DMS79 (cell line): ENCODE measurements at places on chromosomes 2 and 18.
A peak's percentile ranks its signal among the peaks of the same experiment; 100 is the strongest.

DNA sequence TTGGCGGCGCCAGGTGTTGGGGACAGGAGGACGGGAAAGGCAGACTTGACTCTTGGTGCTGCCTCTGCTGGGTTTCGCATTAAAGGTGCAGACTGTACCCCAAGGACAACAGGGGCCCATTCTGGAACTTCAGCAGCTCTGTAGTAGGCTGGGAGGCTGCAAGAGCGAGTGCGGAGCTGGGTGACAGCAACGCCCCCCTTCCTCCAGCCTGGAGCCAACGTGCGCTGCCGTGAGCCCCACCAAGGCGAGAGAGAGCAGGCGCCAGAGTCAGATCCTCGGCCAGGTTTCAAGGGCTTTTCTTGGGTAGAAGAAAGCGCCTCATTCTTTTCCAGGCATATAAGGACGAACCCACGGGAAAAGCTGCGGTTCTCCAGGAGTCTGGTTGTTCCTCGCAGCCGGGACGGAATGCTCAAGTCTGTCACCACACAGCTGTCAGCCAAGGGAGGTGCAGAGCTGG lies 1.9 kb downstream of the DOK6 start:
- peak; percentile 36 for DNase-seq

- DNase-seq, result peak; percentile 42
Measured at GRCh38 chr18:48613589-48614404, 75.0 kb downstream of the CTIF start.

DNA sequence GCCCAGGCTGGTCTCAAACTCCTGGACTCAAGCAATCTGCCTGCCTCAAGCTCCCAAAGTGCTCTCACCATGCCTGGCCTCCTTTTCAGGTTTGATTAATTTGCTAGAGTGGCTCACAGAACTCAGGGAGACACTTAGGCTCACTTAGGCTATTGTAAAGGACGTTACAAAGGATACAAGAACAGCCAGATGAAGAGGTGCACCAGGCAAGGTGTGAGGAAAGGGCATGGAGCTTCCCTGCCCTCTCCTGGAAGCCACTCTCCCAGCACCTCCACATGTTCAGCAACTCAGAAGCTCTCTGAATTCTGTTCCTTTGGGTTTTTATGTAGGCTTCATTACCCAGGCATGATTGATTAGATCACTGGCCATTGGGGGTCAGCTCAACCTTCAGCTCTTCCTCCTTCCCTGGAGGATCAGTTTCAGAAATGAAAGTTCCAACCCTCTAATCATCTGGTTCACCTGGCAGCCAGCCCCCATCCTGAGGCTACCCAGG lies 78.7 kb upstream of the RGPD5 start:
- peak; percentile 31 for DNase-seq

DNA sequence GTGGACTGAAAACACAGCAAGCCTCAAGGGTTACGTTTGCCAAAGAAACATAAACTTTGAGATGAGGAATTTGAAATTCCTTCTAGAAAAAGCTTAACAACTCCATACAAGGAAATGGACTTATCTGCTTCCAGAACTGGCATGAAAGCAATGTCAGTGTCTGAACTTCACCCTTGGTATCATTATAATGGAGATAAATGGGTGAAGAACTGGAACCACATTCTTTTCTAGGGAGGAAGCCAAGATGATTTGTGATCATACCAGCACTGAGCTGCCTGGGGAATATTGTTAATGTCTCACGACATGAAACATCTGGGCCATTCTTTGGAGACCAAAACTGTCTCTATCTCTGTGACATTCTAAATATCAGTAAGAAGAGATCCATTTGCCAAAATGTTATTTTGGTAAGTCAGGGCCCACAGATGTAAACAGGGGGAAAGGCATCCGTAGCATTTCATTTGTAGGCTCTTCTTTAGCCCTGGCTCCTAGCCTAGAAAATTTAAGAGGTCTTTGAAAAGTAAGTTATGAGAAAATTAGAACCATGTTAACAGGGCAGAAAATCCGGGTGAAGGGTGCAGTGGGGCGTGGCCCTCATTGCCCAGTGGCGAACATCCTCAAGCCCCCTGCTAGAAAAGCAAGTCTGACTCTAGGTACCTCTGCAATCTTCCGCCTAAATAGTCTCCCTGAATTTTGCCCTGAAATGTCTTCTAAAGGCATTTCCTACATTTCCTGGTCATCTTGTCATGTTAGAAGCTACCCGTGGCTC lies 295.3 kb upstream of the EPAS1 start:
- DNase-seq, result no peak

GRCh38 chr18:9539283-9539682 lies 64.0 kb downstream of the RALBP1 start:
- no peak for DNase-seq

GRCh38 chr2:121247534-121247933 lies 37.5 kb downstream of the TFCP2L1 start:
- no peak for DNase-seq

DNA sequence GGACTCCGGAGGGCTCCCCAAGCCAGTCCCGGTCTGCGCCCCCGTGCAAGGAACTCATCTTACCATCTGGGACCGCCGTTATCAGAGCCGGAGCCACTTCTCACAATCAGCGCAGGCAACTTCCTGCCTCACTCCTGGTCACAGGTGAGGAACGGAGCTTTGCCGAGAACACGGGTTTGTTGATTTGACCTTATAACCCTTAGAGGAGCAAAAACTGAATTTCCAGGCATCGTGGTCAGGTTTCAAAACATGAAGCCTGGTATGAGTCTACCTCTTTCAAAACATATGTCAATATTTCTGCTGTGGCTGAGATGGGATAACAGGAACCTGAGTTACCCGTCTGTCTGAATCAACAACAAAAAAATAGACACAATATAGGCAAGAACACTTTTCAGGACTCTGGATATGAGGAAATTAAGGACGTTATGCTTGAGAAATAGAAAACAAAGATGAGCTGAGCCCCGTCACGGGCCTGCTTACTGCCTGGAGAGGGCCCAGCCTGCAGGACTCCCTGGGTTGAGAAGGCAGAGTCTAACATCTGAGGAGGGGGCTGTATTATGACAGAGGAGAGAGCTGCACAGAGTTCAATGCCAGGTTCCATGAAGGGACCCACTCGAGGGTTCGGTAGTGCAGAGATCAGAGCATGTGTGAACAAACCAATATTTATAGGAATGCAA lies 148.7 kb downstream of the NDUFA10 start:
- DNase-seq, result no peak

DNA sequence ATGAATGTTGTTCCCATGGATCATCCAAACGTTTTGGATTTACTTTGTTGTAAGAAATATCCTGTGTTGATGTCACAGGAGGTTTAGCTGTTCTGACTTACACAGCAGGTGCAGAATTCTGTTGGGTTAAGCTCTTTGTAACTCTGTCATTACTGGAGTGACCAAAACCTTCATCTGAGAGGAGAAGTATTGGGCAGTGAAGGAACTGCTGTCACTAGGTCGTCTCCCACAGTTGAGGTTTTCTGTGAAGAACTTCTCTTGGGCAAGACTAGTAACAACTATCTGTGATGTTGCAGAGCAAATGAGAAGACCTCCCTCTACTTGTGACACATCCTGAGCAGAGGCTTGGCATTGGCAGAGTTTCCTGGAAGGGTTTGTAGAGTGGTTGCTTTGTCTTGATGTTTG lies 2.9 kb downstream of the SPTBN1 start:
- no peak for DNase-seq

DNA sequence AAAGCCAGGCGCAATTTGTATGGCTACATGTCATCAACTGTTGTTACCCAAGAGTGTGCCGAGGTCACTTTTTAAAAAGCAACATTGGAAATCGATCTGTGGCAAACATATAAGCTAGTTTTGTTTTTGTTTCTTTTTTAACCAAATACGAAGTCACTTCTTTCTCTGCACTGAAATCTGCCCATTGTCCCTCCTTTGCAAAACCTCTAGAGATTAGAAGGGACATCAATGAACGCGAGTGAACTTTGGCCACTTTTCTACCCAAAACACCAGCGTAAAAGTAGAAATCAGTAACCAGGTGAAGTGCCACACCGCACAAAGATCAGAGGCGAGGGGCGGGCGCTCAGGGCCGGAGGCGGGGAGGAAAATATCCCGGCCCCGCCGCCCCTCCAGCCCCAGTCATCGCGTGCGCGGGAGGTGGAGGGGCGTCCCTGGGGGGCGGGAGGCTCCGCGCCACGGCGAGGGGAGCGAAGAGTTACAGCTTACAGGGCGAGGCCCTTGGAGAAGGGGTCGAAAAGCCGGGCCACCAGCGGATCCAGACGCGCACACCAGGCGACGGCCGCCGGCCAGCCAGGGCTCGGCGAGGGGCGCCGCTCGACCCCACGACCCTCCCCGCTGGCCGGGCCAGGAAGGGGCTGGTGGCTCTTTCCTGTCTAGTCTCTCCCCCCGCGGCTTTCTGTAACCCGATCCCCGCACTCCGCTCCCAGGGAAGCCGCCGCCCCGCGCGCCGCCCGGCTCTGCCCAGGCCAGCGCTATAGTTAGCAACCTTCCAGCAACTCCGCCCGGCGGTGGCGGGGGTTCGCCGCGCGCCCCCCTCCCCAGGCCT lies 993 bp downstream of the RBMS1 start:
- no peak for DNase-seq

DNA sequence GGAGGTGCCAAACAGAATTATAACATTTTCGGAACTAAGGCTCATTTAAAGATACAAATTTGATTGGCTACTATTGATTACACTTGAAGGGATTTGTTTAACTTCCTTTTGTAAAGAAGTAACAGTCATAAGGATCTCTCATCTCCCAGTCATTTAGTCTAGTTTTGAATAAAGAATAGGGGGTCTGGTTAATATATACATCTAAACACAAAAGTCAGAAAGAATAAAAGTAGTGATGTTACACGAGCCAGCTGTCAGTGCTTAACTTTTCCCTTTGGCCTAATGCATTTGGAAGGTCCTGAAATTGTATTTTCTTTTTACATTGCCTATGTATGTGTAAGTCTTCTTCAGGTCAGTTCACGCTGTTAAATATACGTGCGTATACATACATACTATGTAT lies 8.1 kb downstream of the SEPTIN2 start:
- DNase-seq, result no peak

DNA sequence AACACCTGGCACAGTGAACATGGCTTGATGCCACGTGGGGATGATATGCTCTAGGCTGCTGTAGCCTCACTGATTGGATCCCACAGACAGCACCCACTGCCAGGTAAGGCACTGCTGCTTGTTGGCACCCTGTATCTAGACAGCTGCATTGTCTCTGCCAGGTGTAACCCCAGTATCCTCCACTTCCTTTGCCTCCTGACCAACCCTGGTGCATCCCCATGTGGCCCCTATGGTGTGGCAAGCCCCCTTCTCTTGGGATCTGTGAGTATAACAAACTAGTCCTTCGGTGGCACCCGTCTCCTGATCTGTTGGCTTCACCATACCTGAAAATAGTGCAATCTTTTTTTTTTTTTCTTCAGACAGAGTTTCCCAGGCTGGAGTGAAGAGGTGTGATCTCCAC lies 11.1 kb downstream of the TEX51 start:
- DNase-seq, result no peak
